Gastrocnemius medialis (tissue), 4 donors: ENCODE measurements at places on chromosomes 3 and 15. TPM values are rescaled to one million over a fixed set of nuclear protein-coding genes. Genes with fewer than 3 reads are reported as not detected.

GRCh38 chr15:69793431-69793780 is 304.3 kb downstream of the TLE3 start:
- DNase-seq, result no peak

DNA sequence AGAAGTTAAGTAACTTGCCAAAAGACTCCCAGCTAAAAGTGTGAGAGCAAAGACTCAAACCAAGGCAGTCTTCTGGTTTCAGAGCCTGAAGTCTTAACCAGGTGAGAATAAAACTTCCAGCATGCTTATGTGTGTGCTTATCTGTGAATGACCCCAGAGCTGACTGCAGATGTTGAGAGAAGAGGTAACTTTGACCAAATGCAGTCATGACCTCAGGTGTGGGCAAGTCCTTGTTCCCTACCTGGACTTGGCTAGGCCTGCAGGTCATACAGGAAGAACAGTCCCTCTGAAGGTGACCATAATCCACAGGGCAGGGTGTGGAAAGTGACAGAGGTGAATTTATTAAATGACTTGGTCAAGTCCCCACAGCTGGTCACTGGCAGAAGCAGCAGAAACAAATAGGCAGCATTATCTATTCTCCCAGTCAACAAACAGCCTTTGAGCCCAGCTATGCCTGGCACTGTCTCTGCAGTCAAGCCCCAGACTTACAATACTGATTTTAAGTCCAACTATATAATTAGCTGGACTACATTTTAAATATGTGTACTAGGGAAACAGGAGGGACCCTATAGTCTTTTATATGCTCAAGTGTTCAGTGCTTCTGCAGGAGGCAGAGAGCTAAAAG is 3.0 kb upstream of the CPEB1 start:
- DNase-seq, result no peak

DNA sequence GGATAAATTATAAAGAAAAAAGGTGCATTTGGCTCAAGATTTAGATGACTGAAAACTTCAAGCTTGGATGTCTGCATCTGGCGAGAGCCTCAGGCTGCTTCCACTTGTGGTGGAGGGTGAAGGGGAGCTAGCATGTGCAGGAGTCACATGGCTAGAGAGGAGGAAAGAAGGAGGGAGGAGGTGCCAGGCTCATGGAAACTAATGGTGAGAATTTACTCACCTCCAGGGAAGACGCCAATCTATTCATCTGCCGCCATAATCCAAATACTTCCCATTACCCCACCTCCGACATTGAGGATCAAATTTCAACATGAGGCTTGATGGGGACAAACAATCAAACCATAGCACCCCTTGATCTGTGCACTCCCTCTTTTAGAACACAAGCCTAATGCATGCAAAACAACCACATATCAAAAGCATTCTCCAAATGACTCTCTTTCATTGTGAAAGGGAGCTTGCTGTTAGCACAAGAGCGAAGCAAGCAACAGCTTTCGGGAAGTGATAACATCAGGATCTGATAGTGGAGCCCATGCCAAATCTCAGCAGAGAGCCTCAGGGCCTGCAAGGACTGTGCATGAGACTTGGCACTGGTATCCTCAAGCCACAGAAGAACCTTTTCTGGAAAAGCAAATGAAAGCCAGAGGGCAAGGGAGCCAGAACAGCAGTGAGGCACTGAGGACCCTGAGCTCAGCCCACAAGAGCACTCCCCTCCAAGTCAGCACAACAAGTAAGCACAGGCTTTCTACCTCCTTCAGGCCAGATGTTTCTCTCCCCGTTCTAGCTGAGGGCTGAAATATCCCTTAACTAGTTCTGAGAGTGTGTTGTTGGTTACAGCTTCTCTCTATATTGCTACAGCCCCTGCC is 50.2 kb upstream of the THBS1 start:
- DNase-seq, result no peak

GRCh38 chr3:126316031-126316461 is 41.2 kb downstream of the KLF15 start:
- DNase-seq, result no peak

GRCh38 chr3:10457560-10457959 is 47.8 kb downstream of the ATP2B2 start:
- DNase-seq, result no peak

GRCh38 chr3:150260398-150260710 is 147.7 kb upstream of the TSC22D2 start:
- DNase-seq, result no peak

DNA sequence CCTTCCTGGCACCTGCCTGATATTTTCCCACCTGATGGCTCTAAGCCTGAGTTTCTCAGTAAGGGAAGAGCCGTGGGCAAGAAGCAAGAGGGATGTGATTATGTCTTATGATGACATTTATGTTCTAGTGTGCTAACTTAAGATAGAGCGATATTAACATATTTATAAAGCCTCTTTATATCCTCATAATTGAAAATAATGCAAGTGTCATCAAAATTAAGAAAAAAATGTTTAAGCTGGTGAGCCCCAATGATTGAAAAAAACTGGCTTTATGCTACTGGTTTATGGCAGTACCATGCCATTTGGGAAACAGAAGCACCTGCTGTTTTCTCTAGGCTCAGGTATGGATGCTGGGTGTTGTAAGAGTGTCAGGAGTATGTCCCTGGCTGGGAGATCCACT is 431.5 kb upstream of the TPM1 start:
- no peak for DNase-seq

DNA sequence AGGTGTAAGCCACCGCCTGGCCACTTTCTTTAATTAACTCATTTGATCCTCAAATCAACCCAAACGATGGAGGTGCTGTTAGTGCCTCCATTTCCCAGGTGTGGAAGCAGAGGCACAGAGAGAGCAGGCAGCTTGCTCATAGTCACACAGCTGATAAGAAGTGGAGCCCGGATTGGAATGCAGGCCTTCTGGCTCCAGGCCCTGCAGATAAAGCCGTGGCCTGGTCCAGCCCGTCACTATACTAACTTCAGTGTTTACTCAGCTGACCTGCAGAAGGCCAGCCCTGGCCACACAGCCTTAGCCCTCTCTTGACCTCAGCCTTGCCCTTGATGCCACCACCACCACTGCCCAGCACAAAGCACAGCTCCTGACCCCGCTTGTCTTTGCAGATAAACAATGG is 116.7 kb downstream of the NUP210 start:
- no peak for DNase-seq

DNA sequence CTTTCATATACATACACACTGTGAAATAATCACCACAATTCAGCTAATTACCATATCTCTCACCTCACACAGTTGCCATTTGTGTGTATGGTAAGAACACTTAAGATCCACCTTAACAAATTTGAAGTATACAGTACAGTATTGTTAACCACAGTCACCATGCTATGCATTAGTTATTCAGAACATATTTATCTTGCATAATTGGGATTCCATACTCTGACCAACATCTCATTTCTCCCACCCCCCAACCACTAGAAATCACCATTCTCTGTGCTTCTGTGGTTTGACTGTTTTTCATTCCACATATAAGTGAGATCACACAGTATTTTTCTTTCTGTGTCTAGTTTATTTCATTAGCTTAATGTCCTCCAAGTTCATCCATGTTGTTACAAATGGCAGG is 247.7 kb upstream of the CTNNB1 start:
- no peak for DNase-seq

DNA sequence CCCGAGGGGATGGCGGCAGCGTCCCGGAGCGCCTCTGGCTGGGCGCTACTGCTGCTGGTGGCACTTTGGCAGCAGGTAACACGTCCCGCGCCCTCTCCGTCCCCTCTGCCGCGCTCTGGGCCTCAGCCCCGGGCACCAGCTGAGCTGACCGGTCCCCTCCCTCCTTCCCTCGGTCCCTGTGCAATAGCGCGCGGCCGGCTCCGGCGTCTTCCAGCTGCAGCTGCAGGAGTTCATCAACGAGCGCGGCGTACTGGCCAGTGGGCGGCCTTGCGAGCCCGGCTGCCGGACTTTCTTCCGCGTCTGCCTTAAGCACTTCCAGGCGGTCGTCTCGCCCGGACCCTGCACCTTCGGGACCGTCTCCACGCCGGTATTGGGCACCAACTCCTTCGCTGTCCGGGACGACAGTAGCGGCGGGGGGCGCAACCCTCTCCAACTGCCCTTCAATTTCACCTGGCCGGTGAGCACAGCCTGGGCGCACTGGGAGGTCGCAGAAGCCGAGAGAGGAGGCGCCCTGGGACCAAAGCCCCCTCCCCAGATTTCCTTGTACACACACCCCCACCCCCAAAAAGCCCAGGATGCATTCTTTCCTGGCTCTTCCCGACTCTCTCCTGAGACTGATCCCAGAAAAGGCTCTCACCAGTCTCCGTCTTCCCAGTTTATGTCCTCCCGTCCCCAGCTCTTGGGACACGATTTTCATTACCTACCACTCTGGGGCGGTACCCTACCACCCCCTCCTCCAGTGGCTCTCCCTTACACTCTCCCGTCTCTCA is 705 bp downstream of the DLL4 start:
- DNase-seq, result no peak

- DNase-seq, result no peak
Measured at GRCh38 chr15:39323706-39324105, 257.2 kb upstream of the THBS1 start.

DNA sequence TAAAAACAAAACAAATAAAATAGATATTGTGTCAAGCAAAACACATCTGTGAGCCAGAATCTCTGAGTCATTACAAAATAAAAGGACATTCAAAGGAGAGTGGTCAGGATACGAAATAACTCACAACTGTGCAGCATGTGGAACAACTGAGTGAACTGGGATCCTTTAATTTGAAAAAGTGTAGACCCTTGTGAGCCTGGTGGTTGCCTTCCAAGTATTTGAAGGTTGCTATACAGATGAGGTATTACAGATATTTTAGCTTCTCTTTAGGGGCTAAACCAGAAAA is 26.7 kb downstream of the KCNMB2 start:
- DNase-seq, result no peak

GRCh38 chr3:141853629-141854168 is 22.7 kb upstream of the ATP1B3 start:
- DNase-seq, result no peak

DNA sequence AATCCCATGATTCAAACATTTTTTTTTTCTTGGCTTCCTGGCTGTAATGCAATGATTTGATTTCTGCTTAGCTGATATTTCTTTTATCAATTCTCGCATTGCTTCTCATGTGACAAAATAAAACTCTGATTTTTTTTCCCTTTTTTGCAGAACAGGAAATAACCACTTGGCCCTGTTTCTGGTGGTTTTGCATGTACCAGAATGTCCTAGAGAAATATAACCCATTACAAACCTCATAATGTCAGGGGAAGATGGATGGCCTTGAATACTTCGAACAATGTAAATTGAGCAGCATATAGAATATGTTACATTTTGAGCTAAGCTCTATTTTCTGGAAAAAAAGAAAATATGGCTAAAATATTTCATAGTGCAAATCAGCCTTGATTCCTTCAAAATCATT is 275.6 kb downstream of the RAP2B start:
- no peak for DNase-seq

- DNase-seq, result no peak
Measured at GRCh38 chr3:170508839-170509238, 77.0 kb downstream of the SLC7A14 start.

DNA sequence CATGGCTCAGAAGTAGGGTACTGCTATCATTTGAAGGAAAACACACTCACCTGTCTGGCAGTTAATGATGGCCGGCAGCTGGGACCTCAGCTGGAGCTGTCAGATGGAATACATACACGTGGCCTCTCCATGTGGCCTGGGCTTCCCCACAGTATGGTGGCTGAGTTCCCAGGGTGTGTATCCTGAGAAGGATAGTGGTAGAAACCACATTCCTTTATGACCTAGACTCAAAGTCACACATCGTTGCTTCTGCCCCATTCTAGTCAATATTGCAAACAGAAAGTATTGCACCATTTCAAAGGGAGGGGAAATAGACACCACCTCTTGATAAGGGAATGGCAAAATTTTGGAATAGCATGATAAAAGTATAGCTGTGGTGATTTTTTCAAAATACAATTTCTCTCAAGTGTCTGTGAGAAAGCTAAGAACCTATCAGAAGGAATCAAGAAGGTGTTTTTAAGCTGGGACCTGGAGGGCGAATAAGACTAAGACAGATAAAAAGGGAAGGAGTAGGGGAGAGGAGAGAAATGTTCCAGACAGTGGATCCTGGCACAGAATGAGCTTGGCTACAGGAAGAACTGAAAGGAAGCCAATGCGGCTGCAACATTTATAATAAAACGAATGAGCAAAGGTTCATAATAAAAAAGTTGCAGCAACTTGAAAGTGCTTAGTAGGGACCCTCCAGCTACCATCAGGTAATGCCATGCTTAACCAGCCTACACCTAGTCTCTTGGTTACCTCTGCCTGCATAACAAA is 40.1 kb upstream of the GALNT15 start:
- no peak for DNase-seq

GRCh38 chr3:78845605-78846004 is 922.2 kb downstream of the ROBO1 start:
- DNase-seq, result no peak

DNA sequence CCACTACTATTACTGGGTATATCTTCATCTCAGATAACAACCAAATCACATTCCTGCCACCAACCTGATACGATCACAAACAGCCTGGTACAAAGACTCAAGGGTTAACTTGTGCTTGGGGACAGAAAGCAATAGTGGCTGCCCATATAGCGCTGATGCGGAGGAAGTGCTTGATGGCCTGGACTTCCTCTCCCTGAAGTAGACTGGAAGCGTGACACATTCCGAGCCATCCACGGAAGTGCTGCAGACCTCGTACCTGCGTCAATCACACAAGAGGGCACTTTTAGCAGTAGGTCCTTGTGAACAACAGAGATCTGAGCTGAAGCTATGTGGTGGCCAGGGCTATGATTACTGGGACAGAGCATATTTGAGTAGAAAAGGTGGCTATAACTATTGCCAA is 17.3 kb upstream of the C3orf62 start:
- DNase-seq, result no peak

GRCh38 chr3:44685128-44685800 is 27.2 kb upstream of the ZNF502 start:
- DNase-seq, result peak; percentile 29

GRCh38 chr3:14472471-14473351 is 67.4 kb downstream of the GRIP2 start:
- no peak for DNase-seq

- no peak for DNase-seq
Measured at GRCh38 chr3:189803254-189803653, 172.1 kb downstream of the TP63 start.

C15orf62 gene
- 0.49 TPM for total RNA-seq

ADGRG7 gene
- not detected for total RNA-seq

LCTL gene
- not detected for total RNA-seq

HTR3C gene
- total RNA-seq, result not detected

TRANK1 gene
- 2.3 TPM for total RNA-seq
